ENCODE measurements at places on chromosomes 7 and 10.

- no peak for DNase-seq
These were observed 283.4 kb downstream of the GRID1 start for GRCh38 chr10:86083206-86083605.

DNA sequence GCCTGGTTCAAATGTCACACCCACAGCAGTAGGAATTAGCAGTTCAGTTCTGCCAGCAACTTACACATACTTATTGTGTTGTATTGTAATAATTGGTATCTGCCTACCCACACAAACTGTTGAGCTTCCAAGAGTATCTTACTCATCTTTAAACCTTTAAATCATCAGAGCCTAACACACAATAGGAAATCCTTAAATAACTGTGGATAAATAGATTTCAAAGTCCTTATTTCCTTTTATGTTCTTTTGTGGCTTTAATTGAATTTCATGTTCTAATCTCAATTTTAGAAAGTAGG lies 3.9 kb downstream of the CASD1 start:
- DNase-seq: no peak

- no peak for DNase-seq
These were observed 410.0 kb downstream of the EXOC4 start for GRCh38 chr7:133662830-133663229.

DNA sequence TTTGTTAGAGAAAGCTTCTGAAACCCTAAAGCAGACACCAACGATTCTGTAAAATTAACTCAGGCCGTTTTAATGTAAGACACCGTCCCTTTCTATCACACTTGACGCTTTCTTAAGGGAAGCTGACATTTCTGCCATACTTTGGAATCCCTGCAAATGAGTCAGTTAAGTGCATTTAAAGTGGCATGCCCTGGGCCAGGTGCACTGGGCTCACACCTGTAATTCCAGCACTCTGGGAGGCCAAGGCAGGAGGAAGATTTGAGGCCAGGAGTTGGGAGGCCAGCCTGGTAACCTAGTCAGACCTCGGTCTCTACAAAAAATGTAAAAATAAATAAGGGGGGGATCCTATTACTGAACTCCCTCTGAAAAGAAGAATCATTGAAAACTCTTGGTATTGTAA lies 4.4 kb downstream of the UBE2H start:
- no peak for DNase-seq

GRCh38 chr7:1635401-1635800 lies 34.7 kb upstream of the ELFN1 start:
- DNase-seq: no peak

DNA sequence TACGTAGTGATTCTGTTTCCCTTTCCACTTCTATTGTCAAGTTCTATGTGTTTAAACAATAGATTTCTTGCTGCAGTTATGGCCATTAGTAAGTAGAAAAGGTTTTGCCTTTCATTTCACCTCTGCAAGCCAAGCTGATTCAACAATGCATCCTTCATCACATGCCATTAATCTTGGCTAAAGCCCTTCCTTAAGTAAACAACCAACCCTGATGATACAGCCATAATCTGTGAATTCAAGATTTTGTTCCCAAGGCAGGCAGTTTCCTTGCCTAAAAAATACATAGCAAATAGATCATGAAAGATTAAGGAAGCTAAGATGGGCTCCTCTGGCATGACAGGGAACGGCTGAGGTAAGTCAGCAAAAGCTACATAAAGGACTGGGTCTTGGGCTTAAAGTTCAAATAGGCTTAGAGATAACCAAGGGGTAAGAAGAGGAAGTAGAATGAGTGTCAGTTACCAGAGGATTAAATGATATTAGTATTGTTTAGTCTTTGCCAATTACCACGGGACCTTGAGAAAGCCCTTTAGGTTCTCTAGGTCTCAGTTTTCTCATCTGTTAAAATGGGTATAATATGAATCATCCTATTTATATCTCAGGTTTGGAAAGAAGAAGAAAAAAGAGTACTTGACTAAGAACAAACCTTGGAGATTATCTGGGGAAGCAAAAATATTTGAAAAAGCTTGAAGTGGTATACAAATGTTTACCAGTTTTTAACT lies 35.9 kb upstream of the ANK3 start:
- no peak for DNase-seq

DNA sequence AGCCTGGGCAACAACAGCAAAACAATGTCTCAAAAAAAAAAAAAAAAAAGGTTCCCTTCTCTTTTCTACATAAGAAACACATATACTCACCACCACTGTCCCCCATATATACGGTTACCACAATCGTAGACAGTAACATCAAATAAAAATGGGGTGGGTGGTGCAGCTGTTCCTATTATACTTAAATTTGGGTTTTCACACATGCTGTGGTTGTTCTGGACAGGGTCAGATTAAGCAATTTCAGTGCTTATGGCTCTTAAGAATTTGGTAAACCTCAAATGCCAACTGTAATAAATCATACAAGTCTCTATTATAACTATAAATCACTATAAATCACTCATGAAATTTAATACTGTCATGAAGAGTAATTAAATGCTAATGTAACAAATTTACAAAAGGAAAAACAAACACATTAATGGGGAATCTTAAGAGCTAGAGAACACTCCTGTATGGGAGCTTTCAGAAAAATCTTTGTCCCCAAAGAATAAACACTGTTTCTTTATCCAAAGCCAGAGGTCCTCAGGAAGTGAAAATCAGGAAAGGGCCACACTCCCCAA lies 143.6 kb downstream of the GLI3 start:
- no peak for DNase-seq

DNA sequence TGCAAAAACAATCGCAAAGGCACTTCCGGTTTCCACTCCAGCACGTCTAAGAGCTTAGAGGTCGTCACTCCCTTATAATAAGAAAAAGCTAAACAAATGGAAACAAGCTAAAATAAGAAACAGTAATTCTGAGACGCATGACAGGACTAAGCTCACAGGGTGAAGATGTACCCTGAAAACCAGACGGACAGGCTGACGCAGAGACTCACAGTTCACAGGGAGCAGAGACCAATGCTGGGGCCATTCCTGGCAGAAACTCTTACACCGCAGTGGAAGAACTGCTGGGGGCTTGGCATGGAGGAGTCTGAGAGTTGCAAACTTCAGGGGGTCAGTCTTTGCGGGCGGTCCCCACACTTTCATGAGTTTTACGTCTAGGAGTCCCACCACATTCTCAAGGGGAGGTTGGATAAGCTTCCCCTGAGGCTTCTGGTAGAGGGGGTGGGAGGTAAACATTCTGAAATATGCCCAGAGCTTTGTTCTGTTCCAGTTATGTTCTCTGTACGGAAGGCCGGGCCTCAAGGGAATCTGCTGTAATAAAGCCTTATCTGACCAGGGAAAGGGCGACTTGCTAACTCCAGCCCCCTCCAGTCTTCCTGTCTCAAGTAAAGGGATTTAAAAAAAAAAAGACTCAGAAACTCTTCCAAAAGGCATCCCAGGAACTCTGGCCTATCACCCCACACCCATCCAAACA lies 47.8 kb downstream of the BRI3 start:
- DNase-seq: no peak

DNA sequence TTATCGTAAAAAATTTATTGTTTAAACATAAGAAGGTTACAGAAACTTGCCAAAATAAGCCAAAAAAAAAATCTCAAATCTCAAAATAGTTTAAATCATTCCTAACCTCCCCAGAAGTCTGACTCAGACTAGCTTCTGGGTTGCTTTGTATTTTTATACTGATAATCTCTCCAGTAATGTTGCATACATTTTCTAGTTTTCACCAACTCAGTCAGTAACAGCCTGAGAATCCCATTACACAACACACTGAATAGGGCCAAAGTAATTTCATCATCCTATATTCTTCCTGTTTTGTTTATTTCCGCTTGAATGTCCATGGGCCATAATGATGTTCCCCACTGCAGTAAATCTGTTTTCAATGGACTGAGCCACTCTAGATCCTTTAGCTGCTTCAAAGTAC lies 478.5 kb downstream of the GPAM start:
- no peak for DNase-seq

GRCh38 chr10:19483421-19483820 lies 332.8 kb upstream of the PLXDC2 start:
- no peak for DNase-seq

- DNase-seq: no peak
These were observed 230.8 kb downstream of the FOXP2 start for GRCh38 chr7:114645451-114645850.

- DNase-seq: no peak
These were observed 723 bp downstream of the ZCWPW1 start for GRCh38 chr7:100427762-100428198.

- DNase-seq: no peak
These were observed 679 bp downstream of the ARF5 start for GRCh38 chr7:127588697-127589482.

DNA sequence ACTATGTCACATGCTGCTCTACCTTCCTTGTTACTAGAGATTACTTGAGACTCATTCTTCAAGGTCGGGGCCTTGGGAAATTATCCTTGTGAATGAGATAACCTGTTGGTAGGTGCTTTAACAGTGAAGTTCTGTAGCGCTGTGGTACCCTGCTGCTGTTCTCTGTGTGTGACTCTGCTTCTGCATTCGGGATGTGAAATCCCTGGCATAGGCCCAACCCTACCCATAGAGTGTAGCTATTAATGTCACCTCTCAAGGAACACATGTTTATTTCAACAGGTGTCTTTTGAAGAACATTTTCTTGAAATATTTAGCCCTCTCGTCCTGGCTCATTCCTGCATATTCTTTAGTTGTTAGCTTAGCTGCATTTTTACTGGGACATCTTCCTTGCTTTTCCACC lies 41.8 kb upstream of the TMEM236 start:
- DNase-seq: no peak

GRCh38 chr10:110507346-110507745 lies 9.6 kb downstream of the DUSP5 start:
- no peak for DNase-seq

GRCh38 chr7:77288676-77289320 lies 89.2 kb upstream of the FGL2 start:
- no peak for DNase-seq
